ENCODE measurements at places on chromosomes 16 and 17.

GRCh38 chr16:9092282-9092977 is 986 bp downstream of the HAPSTR1 start:
- peak; percentile 40 for DNase-seq

GRCh38 chr16:85310868-85311585 is 198.8 kb upstream of the CIBAR2 start:
- DNase-seq: no peak

- DNase-seq: no peak
Measured at GRCh38 chr17:81543339-81543675, 8.8 kb downstream of the FAAP100 start.

DNA sequence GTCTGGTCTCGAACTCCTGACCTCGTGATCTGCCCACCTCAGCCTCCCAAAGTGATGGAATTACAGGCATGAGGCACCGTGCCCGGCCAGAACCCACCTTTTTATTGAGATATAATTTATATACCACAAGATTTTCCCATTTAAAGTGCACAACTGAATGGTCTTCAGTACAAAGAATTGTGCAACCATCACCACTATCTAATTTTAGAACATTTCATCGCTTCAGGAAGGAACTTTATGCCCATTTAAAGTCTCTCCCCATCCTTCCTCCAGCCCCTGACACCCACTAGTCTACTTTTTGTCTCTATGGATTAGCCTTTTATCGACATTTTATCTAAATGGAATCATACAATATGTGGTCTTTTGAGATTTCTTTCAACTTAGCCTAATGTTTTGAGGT is 25.4 kb upstream of the HELZ start:
- no peak for DNase-seq

DNA sequence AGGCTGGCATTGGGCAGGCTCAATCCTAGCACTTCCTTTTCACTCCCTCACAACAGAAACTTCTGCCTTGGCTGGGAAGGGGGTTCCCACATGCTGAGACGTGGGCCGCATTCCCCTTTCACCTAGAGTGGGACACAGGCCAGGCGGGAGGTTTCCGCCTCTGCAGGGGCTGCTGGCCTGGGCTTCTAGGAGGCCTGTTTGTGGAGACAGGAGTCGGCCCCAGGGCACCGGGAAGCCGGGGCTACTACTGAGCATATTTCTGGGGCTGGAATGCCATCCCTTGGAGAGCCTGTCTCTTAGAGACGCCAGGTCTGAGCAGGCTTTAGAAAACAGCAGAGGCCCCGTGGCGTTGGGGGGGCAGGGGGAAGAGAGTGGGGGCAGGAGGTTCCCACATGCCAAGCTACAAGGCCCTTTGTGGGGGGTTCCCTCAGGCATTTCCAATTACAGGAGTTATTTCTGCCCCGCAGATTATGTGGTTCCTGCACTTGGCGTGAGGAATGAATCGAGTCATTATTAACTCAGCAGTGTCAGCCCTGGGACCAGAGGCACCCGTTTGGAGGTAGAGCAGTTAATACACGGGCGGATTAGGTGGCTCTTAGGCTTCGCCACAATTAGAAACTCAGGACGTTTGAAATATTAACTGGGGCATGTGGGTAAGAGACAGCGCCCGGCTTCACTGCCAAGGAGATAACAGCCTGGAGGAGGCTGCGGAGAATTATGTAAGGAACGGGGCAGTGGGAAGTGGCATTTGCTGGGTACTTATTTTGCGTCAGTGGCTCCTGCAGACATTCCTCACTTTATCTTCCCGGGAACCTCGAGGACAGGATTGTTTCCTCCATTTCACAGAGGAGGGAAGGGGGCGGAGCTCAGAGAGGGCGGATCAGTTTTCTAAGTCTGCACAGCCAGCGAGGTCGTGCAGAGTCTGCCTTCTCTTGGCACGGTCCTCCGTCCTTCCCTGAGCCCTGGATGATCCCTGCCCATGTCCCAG is 162.5 kb downstream of the MAF start:
- no peak for DNase-seq

GRCh38 chr17:27586203-27586721 is 44.7 kb upstream of the LGALS9 start:
- DNase-seq: no peak

DNA sequence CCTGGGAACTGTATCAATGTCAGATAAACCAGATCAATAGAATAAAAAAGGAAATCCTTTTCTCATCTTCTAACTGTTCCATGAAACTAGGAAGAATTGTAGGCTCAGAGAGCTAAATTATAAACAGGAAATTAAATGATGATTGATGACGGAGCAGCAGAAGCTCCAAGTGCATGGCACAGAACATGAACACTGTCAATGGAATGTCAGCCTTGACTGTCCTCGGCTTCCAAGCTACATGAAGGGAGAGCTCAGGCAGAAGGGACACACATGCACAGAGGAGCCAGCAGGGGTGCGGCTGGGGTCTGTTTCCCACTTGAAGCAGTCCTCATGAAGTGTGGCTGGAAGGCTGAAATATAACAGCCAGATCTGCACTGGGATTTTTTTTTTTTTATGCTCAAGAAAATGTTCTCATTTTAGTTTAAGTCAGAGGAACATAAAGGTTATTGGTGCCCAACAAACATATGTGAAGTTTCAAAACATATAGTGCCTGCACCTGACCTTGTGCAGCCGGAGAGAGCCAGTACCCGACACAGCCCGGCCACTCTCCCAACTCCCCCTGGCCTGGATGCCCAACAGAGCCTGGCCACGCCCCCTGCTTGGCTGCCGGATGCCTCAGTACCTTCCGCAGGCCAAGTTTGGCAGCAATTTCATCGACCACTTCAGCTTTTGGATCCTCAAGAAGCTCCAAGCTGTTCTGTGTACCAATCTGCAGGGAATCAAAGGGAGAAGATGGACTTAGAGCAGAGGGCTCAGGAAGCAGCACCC is 37.0 kb downstream of the NPLOC4 start:
- DNase-seq: no peak

DNA sequence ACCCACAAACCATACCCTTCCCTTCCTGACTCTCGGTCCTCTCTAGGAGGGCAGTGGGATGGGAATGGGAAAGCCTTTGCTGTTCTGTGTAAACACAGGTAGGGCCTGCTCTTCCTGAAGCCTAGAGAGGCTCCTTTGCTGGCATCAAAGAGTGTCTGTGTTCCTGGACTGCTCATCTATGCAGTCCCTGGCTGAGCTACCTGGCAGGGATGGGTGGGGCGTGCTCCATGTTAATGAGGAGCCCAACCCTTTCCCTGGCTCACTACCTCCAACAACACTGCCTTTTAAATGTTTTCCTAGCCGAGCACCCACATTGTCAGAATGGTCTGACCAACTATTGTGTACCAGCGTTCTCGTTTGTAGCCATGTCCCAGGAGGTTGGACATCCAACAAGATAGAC is 26.6 kb upstream of the NAGLU start:
- no peak for DNase-seq

DNA sequence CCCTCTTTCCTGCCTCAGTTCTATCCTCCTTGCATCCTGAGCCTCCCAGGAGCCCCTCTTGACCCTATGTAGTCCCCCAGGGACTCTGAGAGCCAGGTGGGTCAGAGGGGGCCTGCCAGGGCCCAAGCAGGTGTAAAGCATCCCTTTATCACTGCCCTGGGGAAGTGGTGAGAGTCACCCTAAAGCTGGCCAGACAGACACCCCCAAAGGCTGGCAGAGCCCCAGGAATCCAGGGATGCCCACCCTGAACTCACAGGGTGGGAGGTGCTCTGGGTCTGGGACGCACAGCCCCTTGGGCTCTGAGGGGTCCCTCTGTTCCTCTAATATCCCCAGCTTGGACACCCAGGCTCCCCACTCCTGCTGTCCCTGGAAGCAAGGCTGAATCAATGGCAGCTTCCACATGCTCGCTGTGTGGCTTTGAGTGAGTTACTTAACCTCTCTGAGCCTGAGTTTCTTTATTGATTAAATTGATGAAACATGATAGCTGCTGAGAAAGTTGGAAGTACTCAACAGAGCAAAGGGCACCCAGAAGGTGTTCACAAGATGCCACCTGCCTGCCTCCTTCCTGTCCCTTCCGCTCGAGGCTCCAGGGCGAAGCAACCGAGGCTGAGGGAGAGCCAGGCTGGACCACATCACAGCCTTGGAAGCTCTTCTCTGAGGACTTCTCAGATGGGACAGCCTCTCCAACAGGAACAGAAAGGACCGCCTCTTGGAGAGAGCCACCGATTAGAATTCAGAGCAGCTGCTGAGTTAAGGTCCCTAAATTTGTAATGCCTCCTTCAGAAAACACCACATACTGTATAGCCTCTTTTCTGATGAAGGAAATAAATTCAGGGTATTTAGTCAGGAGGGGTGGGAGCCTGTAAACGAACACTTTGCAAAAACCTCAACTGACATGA is 67.1 kb upstream of the DOC2B start:
- no peak for DNase-seq

GRCh38 chr16:84036982-84037425 is 5.6 kb downstream of the SLC38A8 start:
- no peak for DNase-seq

- no peak for DNase-seq
Measured at GRCh38 chr16:85136213-85136701, 24.0 kb upstream of the CIBAR2 start.

- no peak for DNase-seq
Measured at GRCh38 chr16:67188323-67188722, 1.6 kb downstream of the EXOC3L1 start.

DNA sequence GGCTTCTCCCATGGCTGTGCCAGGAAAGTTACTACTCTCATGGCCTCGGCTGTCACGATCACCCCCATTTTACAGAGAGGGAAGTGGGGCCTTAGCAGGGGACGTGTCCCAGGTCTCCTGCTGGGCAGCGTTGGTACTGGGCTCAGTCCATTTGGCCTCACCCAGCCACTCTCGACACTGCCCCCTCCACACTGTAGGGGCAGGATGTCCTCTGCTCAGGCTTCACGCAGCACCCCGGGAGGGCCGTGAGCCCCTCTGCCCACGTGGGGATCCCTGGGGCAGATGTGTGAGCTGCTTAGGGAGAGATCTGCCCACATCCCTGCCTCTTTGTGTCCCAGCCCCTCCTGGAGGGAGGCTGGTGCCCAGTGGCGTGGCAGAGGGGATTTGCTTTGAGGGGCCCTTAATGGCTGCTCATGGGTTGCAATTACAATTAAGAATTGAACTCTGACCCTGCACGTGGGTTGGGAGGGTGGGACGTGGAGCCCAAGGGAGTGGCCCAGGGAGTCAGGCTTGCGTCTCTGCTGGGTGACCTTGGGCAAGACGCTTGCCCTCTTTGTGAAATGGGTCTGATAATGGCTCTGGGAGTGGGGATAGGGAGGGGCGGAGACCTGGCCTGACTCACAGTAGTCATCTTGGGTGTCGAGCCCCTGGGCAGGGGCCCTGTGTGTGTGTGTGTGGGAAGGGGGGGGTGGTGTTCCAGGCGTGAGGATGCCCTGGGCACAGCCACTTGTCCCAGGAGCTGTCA is 2.3 kb upstream of the KCNJ12 start:
- no peak for DNase-seq

GRCh38 chr17:9859781-9860180 is 34.1 kb downstream of the GLP2R start:
- no peak for DNase-seq

DNA sequence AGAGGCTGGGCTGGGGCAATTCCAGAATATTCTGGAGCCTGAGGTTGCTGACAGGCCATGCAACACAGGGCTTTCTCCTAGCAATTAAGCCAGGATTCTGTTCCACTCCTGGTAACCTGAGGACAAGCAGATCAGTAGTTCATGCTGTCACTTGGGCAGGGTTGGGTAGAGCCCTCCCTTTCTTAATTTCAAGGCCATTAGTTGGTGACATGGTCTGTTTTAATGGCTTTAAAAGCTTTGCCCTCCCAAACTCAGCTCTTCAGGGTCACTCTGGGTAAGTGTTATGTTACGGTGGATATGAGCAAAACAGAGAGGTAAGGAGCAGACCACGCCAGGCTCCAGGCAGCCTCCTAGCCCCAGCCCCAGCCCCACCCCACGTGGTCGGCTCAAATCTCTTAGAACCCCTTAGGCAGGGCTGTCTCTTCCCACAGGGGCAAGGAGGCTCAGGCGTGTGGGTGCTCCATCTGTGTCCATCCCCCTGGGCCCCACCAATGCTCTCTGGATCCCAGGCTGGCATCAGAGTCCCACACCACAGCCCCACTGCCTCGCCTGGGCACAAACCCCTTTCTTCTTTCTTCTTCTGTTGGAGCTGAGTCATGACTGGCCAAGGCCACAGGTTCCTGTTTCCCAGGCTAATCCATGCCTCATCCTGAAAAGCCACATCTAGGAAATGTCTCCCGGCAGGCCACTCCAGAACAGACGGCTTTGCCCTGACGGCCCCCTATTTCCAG is 27.5 kb downstream of the CEP295NL start:
- no peak for DNase-seq

DNA sequence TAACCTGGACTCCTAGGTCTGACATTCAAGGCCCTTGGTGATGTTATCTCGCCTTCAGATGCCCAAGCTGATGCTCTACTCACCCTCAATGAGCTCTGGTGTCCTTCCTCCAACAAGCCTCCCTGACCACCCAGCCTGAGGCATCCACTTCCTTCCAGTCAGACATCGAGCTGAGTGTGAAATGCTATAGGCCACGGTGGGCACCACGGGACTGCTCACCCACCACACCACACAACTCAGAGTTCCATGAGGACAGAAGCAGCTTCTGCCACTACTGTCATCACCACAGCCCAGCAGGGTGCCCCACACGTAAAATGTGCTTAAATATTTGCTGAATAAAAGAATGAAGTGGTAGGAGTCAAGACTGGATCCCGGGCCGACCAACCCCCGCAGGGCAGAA is 12.0 kb downstream of the CREBBP start:
- DNase-seq: no peak

DNA sequence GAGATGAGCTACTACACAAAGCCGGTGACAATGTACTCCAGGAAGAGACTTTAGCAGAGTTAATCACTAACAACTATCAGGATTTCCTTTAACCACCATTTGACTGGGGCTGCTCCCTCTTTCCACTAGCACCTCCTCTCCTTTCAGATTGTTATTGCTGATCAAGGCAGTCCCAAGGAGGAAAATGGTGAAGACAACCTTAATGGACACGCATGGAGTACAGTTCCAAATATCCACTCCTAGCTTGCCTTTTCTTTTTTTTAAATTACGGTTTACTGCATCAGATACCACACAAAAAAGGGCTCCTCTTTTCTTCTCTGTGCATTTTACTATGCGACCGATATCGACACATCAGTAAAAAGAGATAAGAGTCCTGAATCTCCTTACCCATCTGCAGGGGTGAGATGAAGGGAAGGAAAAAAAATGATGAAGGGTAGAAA is 30.9 kb downstream of the FAM222B start:
- no peak for DNase-seq

DNA sequence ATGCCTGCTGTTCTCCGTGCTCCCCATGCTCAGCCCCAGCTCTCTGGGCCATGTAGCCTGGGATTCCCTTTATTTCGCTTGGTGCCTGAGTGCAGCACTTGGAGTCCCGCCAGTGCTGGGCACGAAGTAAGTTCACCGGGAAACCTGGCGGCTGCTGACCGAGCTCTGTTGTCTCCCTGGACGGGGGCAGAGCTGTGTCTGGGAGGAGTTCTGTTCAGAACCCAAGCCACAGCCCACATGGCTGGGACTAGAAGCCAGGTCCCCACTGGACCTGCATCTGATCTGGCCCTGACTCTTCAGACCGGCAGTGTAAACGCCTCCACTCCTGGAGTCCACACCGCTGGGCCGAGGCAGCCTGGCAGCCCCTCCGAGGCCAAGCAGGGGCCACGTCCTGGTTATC is 37.5 kb upstream of the CIBAR2 start:
- no peak for DNase-seq
